Foreskin fibroblast (primary cell): ENCODE measurements at places on chromosomes 6 and 20.

GRCh38 chr6:152978058-152978457 lies 4.8 kb downstream of the FBXO5 start:
- DNase-seq = no peak

- no peak for DNase-seq
Measured at GRCh38 chr6:142952614-142953013, 7.6 kb upstream of the HIVEP2 start.

- DNase-seq = no peak
Measured at GRCh38 chr6:30912746-30913520, 1.1 kb upstream of the VARS2 start.

GRCh38 chr6:11064836-11065235 lies 20.7 kb upstream of the ELOVL2 start:
- DNase-seq = no peak

GRCh38 chr6:129015721-129016120 lies 132.8 kb downstream of the LAMA2 start:
- DNase-seq = no peak
